ENCODE measurements at places on chromosomes 13 and 19. TPM values are rescaled to one million over a fixed set of nuclear protein-coding genes. Genes with fewer than 3 reads are reported as not detected.

DNA sequence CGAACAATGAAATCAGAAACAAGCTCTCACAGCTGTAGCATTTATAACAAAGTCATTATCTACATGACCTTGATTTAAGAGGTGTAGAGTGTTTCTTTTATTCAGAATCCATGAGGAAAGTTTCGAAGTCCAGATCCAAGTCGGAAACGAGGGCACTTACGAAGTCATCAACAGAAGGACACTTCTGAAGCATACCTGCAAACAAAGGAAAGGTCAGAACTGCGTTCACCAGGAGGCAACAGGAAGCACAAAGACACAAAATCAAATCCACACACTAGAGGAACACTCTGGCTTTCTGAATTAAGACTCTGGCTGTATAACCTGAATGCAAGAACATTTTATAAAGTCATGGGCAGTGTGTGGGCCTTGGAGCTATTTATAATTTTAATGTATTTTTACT, 158.9 kb downstream of the MIPEP start:
- no peak for DNase-seq

DNA sequence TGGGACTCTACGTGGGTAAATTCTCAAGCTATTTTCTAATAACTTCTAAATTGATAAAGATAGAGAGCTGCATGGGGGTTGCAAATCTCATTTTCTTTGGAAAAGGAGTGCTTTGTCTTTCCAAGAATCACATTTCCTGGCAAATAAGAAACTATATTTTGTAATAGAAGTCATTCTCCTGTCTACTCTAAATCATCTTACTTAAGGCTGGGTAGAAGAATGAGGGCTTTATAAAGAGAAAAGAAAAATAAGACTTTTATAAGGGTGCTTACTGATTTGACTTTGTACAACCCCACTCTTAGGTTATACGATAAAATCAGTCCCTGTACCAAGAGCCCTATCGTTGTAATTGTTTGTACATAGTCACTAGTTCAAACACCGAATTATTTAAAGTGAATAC, 14.9 kb downstream of the ITGBL1 start:
- no peak for DNase-seq

DNA sequence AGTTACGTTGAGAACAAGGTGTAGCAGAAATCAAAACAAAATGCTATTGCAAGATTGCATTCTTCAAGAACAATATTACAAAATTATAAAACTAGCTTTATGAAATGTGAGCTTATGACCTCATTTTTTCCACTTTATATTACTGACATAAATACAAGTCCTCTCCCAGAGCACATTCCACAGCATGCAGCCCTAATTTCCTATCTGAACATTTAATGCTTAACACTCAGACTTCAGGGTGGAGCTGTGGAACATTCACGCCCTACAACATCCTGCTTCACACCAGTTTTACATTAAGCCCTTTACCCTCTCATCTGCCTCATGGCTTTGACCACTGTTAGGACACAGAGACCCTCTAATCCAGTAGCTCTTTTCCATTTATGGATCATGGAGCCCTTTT, 65.5 kb downstream of the EPSTI1 start:
- DNase-seq = peak; percentile 8

GRCh38 chr13:33612641-33613638, 205.0 kb upstream of the RFC3 start:
- DNase-seq = no peak

GRCh38 chr13:45332036-45332830, 8.8 kb downstream of the TPT1 start:
- peak; percentile 90 for DNase-seq

DNA sequence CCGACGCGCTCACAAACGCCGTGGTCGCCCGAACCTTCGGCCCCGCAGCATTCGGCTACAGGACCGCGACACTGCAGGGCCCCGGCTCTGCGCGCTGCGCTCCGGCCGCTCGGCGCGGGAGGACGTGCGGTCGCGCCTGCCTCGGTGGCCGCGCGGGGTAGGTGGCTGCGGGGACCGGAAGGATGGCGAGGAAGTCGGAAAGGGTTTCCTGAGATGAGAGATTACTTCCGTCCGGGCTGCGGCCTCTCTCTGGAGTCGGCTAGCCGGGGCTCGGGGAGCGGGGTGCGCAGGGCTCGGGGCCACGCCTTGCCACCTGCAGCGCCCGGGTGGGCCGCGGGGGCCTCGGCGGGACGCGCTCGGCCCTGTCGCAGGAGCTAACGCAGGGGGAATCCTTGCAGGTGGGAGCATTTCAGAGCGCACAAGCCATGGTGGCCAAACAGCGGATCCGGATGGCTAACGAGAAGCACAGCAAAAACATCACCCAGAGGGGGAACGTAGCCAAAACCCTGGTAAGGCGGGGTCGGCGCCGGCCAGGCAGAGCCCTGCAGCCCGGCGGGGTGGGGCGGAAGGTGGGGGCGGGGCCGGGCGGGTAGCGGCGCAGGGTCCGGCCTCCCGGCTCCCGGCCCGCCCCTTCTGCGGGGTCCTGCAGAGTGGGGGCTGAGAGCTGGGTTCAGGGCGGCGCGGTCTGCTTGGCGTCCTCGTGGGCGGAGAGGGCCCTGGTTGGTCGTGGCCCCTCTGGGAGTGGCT, at the start of gene SERP2:
TSS of gene SERP2 (plus strand) at position 224 of the 747 bp plus-strand sequence. CDS start at position 426, 202 bp downstream.
- DNase-seq = no peak

DNA sequence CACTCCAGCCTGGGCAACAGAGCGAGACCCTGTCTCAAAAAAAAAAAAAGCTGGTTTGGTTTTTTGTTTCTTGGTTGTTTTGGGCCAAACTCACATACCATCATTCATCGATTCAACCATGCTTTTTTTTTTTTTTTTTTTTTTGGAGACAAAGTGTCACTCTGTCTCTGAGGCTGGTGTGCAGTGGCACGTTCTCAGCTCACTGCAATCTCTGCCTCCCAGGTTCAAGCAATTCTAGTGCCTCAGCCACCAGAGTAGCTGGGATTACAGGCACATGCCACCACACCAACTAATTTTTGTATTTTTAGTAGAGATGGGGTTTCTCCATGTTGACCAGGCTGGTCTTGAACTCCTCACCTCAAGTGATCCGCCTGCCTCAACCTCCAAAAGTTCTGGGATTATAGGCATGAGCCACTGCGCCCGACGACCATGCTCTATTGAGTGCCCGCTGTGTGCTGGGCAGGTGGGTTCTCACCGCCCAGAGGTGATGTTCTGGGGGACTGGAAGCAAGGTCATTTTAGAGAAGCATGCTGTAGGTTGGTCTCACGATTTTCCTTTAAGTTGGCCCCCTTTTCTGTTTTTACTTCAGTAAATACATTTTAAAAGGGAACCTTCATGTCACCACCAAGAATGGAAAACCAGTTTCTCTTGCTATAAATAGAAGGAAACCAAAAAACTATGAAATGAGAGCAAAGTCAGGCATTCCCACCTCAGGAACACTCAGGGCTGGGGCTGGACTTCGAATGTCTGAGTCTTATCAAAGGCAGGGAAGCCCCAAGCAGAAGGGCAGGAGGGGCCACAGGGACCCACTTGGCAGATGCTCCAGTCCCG, 8.3 kb upstream of the JUND start:
- DNase-seq = no peak

DNA sequence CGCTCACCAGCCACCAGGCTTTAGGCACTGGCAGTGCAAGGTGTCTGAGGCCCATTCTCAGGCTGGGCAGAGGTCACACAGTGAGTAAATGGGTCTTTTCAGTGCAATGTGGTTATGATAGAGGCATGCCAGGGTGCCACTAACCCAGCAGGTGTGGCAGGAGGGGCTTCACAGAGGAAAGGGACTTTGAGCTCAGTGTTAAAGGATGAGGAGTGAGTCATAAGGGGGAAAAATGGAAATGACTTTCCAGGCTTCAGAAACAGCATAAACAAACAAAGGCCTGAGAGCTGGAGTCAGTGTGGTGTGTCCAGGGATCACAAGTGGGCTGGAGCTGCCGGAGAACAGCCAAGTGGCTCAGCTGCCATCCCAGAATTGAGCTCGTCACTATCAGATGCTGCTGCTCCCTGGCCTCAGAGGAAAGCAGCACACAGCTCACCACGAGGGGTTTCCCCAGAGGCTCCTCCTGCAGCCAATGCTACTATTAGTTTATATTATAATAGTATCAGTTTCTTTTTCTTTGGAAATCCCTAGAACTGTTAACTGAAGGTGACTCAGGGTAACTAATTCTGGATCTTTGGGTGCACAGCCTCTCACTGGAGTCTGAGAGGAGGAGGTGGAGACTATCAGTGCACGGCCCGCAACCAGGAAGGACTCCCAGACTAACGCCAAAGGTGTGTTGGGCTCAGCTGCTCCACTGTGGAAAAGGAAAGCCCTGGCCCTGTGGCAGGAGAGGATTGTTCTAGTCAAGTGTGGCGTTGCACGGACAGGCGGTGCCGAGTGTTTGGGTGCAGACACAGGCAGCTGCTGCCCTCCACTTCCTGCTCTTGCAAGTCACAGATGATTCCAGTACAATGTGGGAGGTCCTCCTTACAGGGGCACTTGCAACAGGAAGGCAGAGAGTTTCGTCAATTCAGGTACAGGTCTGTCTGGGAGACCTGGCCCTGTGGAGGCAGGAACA, 39.5 kb downstream of the DHRS12 start:
- peak; percentile 68 for DNase-seq

DNA sequence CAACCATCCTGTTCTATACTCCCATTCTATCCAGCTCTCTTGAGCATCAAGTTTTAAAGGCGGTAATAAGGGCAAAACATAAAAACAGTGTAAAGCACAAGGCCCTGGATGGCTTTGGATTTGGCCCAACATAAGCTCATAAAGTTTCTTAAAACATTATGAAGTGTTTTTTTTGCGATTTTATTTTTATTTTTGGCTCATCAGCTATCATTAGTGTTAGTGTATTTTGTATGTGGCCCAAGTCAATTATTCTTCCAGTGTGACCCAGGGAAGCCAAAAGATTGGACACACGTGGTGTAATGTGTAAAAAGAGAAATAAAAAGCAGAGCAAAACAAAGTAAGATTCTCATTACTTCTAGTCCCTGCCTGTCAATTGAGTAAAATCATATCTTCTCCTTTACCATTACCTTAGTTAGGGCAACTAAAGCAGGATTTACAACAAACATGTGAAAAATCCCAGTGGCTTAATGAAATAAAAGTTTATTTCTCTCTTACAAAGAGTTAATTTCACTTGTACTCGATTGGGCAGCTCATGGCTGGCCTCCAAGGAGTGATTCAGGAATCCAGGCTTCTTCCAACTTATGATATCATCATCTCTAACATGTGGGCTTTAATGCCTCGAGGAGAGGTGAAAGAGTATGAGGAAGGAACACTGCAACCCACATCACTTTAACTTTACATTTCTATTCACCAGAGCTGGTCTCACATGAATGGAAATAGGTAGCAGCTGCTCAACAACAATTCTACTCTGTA, 725.2 kb upstream of the SLITRK1 start:
- peak; percentile 0 for DNase-seq

GRCh38 chr19:2208975-2209374, 27.2 kb downstream of the PLEKHJ1 start:
- no peak for DNase-seq

- DNase-seq = no peak
Measured at GRCh38 chr13:48161530-48162179, 66.8 kb upstream of the MED4 start.

DNA sequence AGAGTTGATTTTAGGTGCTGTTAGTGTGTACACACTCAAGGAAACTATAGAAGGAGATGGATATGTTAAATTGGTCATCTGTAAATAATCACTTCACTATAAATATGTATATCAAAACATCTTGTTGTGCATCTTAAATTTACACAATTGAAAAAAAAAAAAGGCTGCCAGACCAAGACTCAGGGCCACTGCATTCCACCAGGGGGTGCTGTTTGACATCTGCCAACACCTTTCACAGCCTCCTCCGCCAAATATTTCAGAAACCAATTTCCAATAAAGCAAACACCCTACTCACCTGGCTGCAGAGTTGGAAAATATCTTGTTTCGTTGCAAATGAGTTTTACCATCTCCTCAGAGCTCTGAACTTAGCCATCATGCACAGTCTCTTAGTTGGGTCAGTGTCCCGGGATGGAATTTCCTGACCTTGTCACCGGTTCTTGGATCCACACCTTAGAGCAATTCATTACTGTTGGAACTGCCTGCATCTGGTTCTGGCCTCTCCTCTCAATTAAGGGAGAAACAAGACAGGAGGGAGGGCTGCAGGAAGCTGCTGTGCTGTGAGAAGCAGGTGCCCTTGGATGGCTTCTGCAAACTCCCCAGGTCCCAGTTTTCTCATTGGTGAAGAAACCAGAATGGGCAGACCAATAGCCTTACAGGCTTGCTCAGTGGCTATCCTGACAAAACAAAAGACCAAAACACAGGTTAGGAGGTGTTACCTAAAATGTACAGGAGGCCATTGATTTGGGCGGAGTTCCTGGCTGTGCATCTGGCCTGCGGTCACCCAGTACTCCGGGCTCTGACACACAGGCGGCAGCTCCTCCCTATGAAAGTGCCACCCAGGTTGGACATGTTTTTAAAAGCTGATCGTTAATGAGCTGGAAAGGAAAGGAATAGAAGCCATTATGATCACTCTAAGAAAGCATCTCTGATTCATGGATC, 746.6 kb downstream of the UQCRFS1 start:
- DNase-seq = no peak

GRCh38 chr19:45059258-45059965, 16.9 kb downstream of the ZNF296 start:
- DNase-seq = peak; percentile 79

- DNase-seq = no peak
Measured at GRCh38 chr19:7410946-7411345, 62.2 kb downstream of the ARHGEF18 start.

GRCh38 chr13:110105136-110105535, 201.8 kb downstream of the COL4A1 start:
- no peak for DNase-seq

DNA sequence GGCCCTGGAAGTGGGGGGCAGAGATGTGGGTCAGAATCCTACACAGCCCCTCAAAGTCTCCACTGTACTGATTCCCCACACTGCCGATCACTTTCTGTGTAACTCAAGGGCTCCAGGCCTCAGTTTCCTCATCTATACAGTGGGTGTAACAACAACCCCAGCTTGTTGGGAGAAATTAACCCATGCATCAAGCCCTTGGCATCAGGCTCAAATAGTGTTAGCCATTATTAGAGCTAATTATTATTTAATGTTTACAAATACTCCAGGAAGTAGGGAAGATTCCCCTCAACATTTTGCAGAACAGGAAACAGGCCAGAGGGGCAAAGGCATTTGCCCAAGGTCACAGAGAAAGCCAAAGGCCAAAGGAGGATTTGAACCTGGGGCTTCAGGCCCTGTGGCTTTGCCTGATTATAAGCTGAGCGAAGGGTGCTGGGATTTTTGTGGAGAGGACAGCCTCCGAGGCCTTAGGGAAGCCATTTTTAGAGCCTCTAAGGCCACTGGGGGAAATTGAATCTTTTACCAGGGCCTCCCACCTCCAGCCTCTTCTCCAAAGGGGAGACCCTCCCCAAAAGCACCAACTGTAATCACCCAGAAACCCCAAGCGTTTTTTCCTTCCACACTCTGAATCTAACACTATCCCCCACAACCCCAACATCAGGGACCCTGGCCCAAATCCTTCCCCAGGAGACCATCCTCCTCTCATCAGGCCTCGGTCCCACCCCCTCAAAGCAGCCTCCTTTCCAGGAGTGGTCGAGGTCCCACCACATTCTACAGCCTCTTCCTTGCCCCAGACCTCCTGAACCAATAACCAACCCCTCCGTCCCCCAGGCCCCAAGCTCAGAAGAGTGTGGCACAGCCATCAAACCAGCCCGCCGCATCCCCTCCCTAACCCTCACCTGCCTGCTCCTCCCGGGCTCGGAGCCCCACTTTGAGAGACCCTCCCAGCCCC, 1.1 kb downstream of the FKBP8 start:
- DNase-seq = no peak

- DNase-seq = no peak
Measured at GRCh38 chr13:85419611-85420010, 379.6 kb downstream of the SLITRK6 start.

Gene RNF113B
- total RNA-seq = not detected

Gene CEACAM20
- not detected for total RNA-seq

Gene SLC7A10
- total RNA-seq = not detected

Gene C2CD4C
- not detected for total RNA-seq

Gene PABPC3
- under 0.01 TPM for total RNA-seq

Gene FXYD5
- 20.3 TPM for total RNA-seq

Gene RPS19
- 662 TPM for total RNA-seq

Data from fibroblast of villous mesenchyme (primary cell).